ENCODE measurements at places on chromosomes 13 and 19.

- H3K36me3 ChIP-seq: no peaks in the 10 kb centered on the region
- no peak overlapping the region for H3K4me3 ChIP-seq
- DNase-seq: no peak
- H3K27me3 ChIP-seq: peaks cover 4% of the 10 kb centered on the region
Measured at GRCh38 chr19:8041531-8041931, 11.0 kb upstream of the CCL25 start.

GRCh38 chr19:52535771-52536447 is 8.4 kb downstream of the ZNF808 start:
- no peaks in the 10 kb centered on the region for H3K27me3 ChIP-seq
- peak; percentile 87 for DNase-seq
- peaks cover 24% of the 10 kb centered on the region for H3K36me3 ChIP-seq
- H3K4me1 ChIP-seq: peaks cover 27% of the 10 kb centered on the region
- peak overlapping the region; percentile 91 for H3K4me3 ChIP-seq

DNA sequence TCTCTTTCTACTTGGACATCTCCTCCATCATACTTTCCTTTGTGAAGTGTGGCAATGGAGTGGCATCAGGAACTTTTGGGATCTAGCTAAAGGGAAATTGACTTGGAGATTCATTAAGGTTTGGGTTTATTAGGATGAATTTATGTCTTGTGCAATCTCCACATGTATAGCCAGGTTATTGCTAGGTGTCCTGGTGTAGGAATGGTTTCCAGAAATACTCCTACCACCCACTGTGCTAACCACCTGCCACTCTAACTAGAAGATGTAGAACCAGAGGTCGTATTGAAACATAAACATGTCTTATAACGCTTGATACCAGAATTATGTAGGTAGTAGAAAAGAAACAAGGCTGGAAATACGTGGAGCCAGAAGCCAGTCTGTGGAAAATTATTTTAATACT is 38.1 kb upstream of the MED4 start:
- no peaks in the 10 kb centered on the region for H3K36me3 ChIP-seq
- H3K27ac ChIP-seq: no peak overlapping the region
- no peak for DNase-seq
- H3K27me3 ChIP-seq: peaks cover 6% of the 10 kb centered on the region

DNA sequence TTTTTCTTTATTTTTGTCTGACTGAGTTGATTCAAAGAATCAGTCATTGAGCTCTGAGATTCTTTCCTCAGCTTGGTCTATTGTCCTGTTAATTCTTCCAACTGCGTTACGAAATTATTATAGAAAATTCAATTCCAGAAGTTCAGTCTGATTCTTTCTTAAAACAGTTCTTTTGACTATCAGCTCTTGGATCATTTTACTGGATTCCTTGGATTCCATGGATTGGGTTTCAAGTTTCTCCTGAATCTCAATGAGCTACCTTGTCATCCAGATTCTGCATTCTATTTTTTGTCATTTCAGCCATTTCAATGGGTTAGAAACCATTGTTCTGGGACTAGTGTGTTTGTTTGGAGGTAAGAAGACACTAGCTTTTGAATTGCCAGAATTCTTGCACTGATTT is 169.3 kb downstream of the PCDH20 start:
- no peaks in the 10 kb centered on the region for H3K4me1 ChIP-seq
- H3K4me3 ChIP-seq: no peak overlapping the region
- H3K27ac ChIP-seq: no peak overlapping the region

- H3K36me3 ChIP-seq: no peaks in the 10 kb centered on the region
- H3K27ac ChIP-seq: no peak overlapping the region
- H3K4me1 ChIP-seq: no peaks in the 10 kb centered on the region
- H3K27me3 ChIP-seq: peaks cover 6% of the 10 kb centered on the region
- no peak overlapping the region for H3K4me3 ChIP-seq
Measured at GRCh38 chr13:110023729-110024644, 237.6 kb upstream of the IRS2 start.

DNA sequence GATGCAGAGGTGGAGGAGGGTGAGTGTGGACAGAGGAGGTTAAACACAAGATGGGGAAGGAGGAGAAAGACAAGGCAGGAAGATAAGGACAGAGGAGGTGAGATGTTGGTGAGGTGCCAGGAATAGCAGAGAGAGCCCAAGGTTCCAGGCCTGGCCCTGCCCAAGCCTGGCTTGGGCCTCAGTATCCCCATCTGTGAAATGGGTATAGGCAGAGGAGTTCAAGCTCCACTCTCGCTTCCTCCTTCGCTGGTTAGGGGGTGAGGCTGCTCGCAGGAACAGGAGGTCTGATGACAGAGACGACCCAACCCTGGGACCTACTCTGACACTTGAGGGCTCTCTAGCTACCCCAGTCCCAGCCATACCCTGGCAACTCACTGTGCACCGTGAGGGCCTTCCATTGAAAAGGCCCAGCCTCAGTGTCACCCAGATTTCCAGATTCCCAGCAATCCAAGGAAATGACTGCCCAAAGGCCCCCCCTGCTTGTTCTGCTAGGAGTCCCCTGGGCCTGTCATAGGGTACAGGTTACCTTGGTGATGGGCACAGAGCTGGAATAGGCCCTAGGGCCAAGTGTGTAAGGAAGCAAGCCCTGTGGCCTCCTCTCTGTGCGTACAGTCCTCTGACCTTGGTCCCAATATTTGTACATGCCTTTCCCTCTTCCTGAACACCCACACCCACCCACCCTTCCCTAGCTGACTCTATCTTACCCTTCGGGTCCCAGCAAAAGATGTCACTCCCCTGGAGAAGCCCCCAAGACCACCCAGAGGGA is 8.6 kb upstream of the ANGPTL8 start:
- DNase-seq: no peak
- H3K4me3 ChIP-seq: no peak overlapping the region
- H3K4me1 ChIP-seq: no peaks in the 10 kb centered on the region
- H3K27me3 ChIP-seq: no peaks in the 10 kb centered on the region
- H3K27ac ChIP-seq: no peak overlapping the region
- H3K36me3 ChIP-seq: no peaks in the 10 kb centered on the region

DNA sequence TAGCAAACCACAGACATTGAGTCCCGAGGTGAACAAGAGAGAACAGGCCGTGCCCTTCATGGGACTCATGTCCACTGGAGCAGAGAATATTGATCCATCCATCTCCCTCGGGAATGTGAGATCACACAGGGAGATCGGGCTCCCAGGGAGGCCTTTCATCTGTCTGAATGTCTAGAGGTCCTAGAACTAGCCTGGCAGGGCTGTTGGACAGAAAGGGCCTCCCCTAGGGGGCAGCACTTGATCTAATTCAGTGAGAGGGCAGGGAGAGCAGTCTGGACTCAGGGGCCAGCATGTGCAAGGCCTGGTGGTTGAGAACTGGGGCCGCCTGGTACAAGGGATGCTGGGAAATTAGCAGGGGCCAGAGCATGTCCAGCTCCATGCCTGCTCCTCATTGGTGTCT is 4.3 kb downstream of the RUVBL2 start:
- peaks cover 18% of the 10 kb centered on the region for H3K4me1 ChIP-seq
- no peaks in the 10 kb centered on the region for H3K36me3 ChIP-seq
- no peaks in the 10 kb centered on the region for H3K27me3 ChIP-seq
- no peak for DNase-seq
- H3K27ac ChIP-seq: no peak overlapping the region

GRCh38 chr13:93673885-93674284 is 447.3 kb downstream of the GPC6 start:
- no peak for DNase-seq
- H3K27ac ChIP-seq: no peak overlapping the region
- H3K4me3 ChIP-seq: no peak overlapping the region
- no peaks in the 10 kb centered on the region for H3K27me3 ChIP-seq
